ENCODE measurements at places on chromosomes 6 and 20. TPM values are rescaled to one million over a fixed set of nuclear protein-coding genes. Genes with fewer than 3 reads are reported as not detected.

BPIFA1 gene
- total RNA-seq = not detected

HTR1E gene
- not detected for total RNA-seq

SAPCD1 gene
- total RNA-seq = not detected

RIOK1 gene
- 23.7 TPM for total RNA-seq

PLCB4 gene
- total RNA-seq = 1.6 TPM

C6orf118 gene
- not detected for total RNA-seq

MAPK13 gene
- 3.6 TPM for total RNA-seq

All from epithelial cell of umbilical artery (primary cell).